Left lung (tissue), 14 donors: ENCODE measurements at places on chromosomes 13 and 19.

DNA sequence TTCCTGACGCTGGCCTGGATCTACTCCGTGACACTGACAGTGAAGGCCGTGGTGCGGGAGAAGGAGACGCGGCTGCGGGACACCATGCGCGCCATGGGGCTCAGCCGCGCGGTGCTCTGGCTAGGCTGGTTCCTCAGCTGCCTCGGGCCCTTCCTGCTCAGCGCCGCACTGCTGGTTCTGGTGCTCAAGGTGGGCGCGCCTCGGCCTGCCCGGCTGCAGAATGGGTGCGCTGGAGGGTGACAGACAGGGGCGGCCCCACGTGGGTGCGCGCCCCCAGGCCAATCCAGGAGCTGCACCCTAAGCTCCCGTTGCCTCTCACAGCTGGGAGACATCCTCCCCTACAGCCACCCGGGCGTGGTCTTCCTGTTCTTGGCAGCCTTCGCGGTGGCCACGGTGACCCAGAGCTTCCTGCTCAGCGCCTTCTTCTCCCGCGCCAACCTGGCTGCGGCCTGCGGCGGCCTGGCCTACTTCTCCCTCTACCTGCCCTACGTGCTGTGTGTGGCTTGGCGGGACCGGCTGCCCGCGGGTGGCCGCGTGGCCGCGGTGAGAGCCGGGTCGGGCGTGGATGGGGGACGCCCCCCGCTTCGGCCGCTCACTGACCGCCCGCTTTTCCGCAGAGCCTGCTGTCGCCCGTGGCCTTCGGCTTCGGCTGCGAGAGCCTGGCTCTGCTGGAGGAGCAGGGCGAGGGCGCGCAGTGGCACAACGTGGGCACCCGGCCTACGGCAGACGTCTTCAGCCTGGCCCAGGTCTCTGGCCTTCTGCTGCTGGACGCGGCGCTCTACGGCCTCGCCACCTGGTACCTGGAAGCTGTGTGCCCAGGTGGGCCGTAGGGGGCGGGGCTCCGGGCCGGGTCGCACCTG, 7.2 kb downstream of the ABCA7 start:
- no peaks in the 10 kb centered on the region for H3K4me1 ChIP-seq
- DNase-seq = no peak
- no peaks in the 10 kb centered on the region for H3K36me3 ChIP-seq

- no peak overlapping the region for H3K27ac ChIP-seq
- peak; percentile 35 for DNase-seq
- H3K36me3 ChIP-seq = no peaks in the 10 kb centered on the region
- no peaks in the 10 kb centered on the region for H3K4me1 ChIP-seq
Measured at GRCh38 chr19:49746206-49746958, 16.7 kb downstream of the TSKS start.

DNA sequence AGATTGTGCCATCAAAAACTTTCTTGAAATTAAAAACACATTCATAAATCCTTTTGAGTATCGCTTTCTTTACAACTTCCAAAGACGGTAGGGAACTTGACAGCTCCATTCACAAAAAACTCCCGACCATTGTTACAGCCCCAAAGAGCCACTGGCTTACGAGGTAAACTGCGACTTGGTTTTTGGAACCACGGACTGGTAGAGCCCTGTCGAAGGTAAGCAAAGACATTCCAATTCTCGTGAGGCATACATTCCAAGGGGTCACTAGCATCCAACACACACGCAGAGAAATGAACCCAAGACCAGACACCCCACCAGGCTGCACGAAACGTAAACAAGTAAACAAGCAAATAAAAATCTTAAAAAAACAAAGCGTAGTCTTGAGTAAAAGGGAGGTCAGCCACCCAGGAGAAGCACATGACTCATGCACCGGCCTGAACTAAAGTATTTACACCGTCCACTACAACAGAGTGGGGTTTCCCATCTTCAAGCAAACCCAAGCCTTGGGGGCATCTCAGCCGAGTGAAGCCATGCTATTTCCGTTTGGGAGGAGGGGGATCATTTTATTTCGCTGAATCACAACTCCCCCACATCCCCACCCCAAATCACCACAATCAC, 1.4 kb downstream of the BRD4 start:
- no peaks in the 10 kb centered on the region for H3K27me3 ChIP-seq
- peaks cover 39% of the 10 kb centered on the region for H3K4me1 ChIP-seq
- H3K4me3 ChIP-seq = peak overlapping the region; percentile 96
- no peaks in the 10 kb centered on the region for H3K36me3 ChIP-seq
- DNase-seq = peak; percentile 42

DNA sequence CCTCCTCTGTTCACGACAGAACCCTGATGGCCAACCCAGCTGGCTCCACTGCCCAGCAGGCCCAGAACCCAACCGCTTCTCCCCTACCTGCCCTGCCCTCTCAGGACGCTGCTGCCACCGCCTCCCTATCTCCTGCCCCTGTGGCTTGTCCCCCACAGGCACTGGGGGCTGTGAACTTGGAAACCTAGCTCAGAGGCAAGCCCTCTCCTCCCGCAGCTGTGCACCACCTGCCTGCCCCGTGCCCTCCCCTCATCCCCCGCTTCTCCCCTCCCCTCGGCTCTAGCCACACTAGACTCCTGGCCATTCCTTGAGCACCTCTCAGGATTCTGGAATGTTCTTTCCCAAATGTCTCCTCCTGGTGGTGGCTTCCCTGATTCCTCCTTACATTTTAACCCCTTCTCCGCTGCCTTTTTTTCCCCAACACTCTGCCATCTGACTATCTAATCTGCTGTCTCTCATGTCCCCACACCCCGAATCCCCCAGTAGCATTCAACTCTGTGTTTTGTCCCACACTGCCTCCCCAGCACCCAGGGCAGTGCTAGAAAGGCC, 6.7 kb downstream of the NANOS3 start:
- H3K4me3 ChIP-seq = no peak overlapping the region
- H3K36me3 ChIP-seq = no peaks in the 10 kb centered on the region
- no peak overlapping the region for H3K27ac ChIP-seq

GRCh38 chr19:51821456-51821855, 26.5 kb downstream of the FPR3 start:
- DNase-seq = no peak
- no peaks in the 10 kb centered on the region for H3K27me3 ChIP-seq

- no peaks in the 10 kb centered on the region for H3K27me3 ChIP-seq
- H3K36me3 ChIP-seq = no peaks in the 10 kb centered on the region
- DNase-seq = no peak
- no peak overlapping the region for H3K4me3 ChIP-seq
Measured at GRCh38 chr13:47421525-47421924, 524.7 kb upstream of the HTR2A start.

DNA sequence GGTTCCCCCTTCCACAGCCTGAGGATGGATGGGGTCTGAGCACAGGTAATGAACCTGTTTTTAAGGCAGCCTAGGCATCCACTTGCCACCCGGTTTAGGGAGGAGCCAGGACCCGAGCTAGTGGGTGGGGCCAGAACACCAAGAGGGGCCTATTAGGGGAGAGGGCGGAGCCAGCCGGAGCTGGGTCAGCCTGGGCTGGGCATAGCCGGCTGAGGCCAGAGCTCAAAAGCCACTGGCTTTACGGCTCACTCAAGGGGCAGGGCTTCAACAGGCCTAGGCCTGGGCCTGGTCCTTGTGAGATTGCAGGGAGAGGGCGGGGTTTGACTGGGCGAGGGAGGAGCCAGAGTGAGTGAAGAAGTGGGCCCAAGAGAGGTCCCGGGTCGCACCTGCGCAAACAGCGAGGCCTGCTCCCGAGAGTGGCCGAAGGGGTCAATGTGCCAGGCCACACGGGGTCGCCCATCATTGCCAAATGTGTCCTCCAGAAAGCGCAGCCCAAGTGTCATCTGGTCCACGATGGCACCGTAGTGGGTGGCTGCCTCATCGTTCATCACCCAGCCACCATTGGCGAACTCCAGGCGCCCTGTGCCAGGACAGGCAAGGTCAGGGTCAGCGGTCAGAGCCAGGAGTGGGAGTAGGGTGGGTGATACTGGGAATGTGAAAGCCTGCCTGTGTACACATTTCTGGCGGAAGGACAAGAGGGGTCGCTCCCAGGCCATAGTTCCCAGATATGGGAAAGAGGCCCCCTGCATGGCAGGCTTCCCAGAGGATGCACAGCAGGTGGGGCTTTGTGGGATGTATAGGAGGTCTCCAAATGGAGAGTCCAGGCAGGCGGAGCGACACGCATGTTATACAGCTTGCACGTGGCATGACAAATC, 1.9 kb downstream of the MAN2B1 start:
- peaks cover 41% of the 10 kb centered on the region for H3K4me1 ChIP-seq
- H3K4me3 ChIP-seq = no peak overlapping the region
- no peaks in the 10 kb centered on the region for H3K27me3 ChIP-seq
- H3K27ac ChIP-seq = no peak overlapping the region
- no peak for DNase-seq

DNA sequence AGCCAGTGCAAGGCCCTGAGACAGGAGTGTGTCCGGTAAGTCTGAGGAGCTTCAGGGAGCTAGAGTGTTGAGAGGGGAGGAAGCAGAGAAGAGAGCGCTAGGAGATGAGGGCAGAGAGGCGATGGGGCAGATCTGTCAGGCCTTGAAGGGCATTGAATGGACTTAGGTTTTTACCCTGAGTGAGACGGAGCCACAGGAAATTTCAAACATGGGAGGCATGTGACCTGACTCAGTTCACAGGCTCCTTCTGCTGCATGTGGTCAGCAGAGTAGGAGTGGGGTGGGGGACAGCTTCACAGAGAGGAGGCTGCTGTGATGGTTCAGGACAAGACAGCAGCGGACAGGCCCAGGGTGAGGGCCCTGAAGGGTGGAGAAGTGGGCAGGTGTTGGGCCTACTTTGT, 2.5 kb upstream of the FAM98C start:
- no peak for DNase-seq
- peaks cover 56% of the 10 kb centered on the region for H3K27me3 ChIP-seq
- H3K4me3 ChIP-seq = no peak overlapping the region
- H3K4me1 ChIP-seq = peaks cover 19% of the 10 kb centered on the region
- no peak overlapping the region for H3K27ac ChIP-seq
